Islet precursor cell (in vitro differentiated cells): ENCODE measurements at places on chromosomes 4 and X.

- DNase-seq, result no peak
Observed at GRCh38 chr4:159608436-159608835, 505.6 kb downstream of the RAPGEF2 start.

DNA sequence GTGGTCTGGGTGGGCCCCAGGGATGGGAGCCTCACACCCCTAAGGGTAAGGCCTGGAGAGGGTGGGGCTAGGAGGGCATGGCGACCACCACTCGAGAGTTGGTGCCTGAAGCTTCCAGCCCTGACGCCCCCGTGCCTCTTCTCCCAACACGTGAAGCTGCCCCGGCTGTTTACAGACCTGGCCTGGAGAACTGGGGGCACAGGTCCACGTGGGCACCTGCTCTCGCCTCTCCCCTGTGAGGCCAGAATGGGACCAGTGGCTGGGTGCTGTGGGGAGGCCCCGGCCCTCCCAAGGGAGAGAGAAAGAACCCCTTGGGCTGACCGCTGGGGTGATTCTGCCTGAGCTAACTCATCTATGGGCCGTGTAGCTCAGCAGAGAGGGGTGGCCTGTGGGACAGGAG is 15.5 kb downstream of the NAT8L start:
- no peak for DNase-seq

- peak; percentile 79 for DNase-seq
Observed at GRCh38 chr4:146472404-146472803, 49.3 kb downstream of the SLC10A7 start.

GRCh38 chr4:65646136-65646535 is 24.2 kb downstream of the EPHA5 start:
- no peak for DNase-seq
